ENCODE measurements at places on chromosomes 1 and 21. TPM values are rescaled to one million over a fixed set of nuclear protein-coding genes. Genes with fewer than 3 reads are reported as not detected.
A peak's percentile ranks its signal among the peaks of the same experiment; 100 is the strongest.

Gene RUNX1
- total RNA-seq, result 0.41 TPM

Gene F3
- total RNA-seq, result 24.9 TPM

Gene FLG
- total RNA-seq, result under 0.01 TPM

GRCh38 chr1:16644193-16644481 lies 22.6 kb downstream of the RNU1-3 start:
- DNase-seq, result no peak

Gene CSF3R
- total RNA-seq, result 1.2 TPM

DNA sequence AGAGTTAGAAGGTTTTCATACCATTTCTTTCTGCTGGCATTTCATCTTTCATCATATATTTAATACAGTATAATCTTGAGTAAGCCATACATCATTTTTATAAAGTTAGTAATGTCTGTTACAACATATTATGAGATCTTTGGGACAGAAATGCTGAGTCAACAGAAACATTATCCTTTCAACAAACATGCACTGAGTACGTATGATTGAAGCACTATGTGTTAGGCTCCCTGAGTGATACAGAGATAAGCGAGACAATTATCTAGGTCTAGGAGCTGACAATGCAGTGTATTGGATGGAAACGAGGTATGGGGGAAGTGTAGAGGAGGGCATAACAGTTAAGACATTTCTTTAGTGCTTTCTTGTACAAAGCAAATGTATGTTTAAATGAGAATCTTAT lies 19.7 kb upstream of the GPR52 start:
- DNase-seq, result no peak

- DNase-seq, result no peak
These were observed 677 bp downstream of the NCAM2 start for GRCh38 chr21:20998886-20999285.

DNA sequence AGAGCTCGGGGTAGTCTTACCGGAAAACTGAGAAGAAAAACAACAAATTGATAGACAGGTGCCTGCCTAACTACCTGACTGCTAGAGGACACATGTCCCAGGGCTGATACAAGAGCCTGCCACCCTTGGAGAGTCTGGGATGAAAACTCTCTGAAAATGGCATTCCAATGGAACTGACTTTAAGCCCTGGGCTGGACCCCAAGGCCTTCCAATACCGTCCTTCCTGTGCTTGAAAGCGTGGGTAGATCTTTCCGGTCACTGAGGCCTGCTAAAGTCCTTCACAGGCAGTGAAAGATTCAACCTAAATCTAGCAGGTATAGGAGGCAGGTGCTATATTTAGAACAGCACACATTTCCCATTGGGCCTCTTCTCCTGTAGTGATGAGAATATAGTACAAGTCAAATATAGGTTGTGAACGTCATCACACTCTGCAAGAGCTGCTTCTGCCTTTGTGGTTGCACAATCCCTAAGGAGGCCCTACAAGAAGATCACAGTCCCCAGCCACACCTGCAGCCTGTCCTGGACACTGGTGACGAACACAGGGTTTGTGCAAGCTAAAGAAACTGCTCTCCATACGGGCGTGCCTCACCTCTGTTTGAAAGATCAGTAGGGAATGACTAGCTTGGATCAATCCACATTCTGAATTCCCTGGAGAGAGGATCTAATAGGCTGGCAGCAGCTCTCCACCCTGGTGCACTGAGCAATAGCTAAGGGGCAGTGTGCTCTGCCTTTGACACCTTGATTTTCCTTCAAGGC lies 876 bp upstream of the CHML start:
- DNase-seq, result no peak

- no peak for DNase-seq
These were observed 6.2 kb downstream of the TMEM59 start for GRCh38 chr1:54046671-54047383.

DNA sequence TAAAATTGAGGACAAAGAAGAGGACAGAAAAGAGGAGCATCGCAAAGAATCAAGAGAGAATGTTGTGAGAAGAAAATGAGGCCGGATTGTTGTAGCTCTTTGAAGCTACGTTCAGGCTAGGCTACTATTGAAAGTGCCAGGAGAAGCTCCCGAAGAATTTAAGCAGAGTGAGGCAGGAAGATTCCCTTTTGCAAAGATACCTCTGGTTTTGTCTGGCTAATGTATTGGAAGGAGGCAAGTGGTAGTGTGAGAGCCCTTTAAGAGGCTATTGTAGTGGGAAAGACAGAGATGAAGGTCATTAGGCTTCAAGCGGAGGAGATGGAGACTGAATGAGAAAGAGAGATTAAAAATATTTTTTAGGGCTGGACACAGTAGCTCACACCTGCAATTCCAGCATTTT lies 476.9 kb upstream of the ADGRL2 start:
- DNase-seq, result no peak

Gene LRRC8B
- 39.1 TPM for total RNA-seq

- DNase-seq, result no peak
These were observed 64.3 kb upstream of the ZNF326 start for GRCh38 chr1:89930579-89930978.

- DNase-seq, result no peak
These were observed 16.0 kb downstream of the QSOX1 start for GRCh38 chr1:180170546-180171151.

DNA sequence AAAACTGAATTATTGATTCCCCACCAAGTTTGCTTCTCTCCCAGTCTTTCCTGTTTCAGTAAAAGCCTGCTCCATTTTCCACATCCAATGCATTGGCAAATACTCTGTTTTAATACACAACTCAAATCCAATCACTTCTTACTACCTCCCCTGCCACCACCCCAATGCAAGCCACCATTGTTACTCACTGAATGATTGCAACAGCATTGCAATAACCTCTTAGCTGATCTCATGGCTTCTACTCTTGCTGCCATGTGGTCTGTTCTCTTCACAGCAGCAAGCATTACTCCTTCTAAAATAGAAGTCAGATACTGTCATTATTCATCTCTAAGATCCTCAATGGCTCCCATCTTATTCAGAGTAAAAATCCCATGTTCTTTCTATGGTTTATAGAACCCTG lies 123.4 kb downstream of the ATP6V1G3 start:
- DNase-seq, result no peak

DNA sequence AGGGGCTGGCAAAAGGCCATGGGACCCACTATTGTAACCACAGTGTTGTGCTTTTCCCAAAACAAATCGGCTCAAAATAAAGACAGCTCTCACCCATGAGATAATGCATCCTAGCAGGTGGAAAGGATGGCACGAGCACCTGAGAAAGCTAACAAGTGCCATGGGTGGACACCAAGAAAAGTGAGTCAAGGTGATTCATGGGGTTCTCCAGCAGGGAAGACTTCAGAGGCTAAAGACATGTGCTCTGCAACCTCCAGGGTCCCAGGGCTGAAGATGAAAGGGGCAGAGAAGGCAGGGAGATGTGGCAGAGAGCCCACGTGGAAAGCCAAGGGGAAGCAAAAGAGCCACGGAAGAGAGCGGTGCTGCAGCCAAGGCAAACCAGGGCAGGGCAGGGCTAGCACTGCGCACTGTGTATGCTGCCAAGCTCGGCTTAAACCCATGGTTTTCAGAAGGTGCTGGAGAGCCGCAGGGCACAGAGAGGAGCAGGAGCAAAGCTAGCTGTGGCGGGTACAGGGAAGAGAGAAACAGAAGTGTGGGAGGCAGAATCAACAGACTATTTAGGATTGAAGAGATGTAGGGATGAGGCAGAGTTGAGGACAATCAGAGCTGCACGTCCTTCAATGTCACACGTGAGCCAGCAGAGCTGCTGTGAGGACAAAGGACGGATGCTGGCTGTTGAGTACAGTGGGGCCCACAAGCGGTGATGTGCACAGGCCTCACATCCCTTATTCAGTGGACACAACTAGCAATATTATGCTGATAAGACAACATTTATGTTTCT lies 41.8 kb upstream of the C1orf198 start:
- peak; percentile 18 for DNase-seq

DNA sequence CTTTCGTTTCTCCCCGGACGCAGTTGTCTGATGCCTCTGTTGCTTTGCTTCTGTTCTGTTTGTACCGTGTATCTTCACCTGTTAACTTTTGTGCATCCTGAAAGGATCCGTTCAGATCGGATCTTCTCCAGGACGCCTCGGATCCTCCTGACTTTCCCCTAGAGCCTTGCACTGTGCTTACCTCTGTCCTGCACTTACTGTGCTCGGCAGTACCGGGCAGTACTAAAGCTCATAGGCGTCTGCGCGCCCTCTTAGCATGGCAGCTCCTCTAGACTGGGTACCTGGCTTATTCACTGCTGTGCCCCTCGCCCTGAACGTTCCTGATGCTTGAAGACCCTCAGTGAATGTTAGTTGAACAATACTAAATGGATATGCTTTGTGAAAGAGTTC lies 934 bp downstream of the SCP2 start:
- no peak for DNase-seq

Gene SPRR2E
- not detected for total RNA-seq

DNA sequence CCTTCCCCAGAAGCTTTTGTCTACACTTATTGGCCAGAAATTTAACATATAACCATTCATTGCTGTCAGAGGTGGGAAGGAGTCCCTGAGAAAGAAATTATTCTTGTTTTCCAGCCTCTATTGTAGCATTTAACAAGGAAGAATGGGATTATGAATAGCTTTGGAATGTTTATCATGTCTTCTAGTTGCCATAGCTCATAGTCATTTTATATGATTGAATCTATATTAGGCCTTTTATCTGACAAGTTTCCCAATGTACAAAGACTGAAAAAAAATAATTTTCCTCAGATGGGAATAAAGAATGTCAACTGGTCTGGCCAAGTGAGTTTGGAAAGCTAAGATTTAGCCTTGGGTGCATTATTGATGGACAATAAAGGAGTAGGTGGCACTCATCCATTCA lies 28.3 kb downstream of the PTPRC start:
- no peak for DNase-seq

GRCh38 chr1:31390071-31390470 lies 17.2 kb upstream of the FABP3 start:
- DNase-seq, result no peak

GRCh38 chr1:84644472-84644871 lies 45.8 kb downstream of the SSX2IP start:
- DNase-seq, result no peak

- no peak for DNase-seq
These were observed 5.2 kb downstream of the ZDHHC18 start for GRCh38 chr1:26831546-26832248.

Gene LMNA
- total RNA-seq, result 14.3 TPM

DNA sequence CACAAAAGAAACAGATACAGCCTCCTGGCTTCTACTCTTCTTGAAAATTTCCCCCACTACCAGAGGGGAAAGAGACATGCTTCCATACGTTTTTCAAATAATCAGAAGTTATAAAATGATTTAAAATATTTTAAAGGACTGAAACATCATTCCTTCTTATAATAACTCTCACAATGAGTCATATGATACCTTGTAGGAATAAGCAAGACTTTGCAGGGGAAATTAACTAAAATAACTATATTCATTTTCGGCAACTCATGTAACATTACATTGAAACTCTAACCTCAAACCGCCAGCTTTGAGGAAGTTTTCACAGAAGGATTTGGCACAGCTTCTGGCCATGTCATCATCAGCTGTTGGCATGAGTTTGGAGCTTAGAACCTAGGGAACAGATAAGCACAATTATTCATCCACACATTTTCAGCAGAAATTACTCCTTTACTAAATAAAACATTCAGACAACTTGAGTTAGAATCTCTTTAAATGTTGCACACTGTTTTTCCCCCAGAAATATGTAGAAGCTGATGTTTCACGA lies 85.9 kb downstream of the USP24 start:
- DNase-seq, result no peak

GRCh38 chr1:167538657-167539056 lies 14.9 kb downstream of the CREG1 start:
- DNase-seq, result no peak

- peak; percentile 79 for DNase-seq
These were observed 8.6 kb upstream of the ATP5PO start for GRCh38 chr21:33924079-33924765.

DNA sequence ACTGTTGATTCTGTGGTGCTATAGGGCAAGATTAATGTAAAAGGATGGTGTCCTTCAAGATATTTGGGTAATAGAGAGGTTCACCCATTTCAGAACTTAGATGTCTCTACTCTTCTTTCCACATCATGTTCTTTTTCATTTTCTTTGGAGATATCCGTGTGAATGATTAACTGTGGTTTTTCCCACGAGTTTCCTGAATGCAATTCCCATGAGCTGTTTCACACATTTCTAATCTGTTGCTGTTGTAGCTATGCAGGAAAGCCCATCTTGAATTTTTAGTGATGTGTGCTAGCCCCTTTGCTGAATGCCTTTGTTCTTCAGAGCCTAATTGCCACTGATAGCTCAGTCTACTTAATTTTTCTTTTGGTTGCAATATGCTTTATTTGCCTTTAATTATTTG lies 27.6 kb downstream of the SNX27 start:
- DNase-seq, result no peak

DNA sequence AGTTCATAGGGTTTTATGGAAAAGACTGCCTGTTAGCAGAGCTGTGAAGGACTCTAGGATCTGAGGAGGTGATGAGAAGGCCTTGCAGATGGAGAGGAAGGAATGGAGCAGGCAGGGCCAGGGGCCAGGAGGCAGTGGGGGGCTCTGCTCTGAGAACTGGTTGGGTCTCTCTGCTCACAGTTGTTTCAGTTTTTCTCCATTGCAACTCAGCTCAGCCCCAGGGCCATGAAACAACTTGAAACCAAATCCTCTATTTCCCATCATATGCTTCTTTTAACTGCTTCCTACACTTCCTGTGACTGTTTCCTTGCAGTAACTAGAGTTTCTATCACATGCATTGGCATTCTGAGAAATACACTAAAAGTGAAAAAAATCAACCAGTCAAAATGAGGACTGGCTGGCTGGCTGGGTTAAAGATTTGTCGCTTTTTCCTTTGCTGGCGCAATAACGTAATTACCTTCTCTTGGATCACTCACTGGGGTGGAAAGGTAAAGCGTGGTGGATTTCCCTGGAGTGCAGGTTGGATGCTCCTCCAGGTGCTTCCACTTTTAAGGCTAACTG lies 172.0 kb downstream of the CDC7 start:
- no peak for DNase-seq

DNA sequence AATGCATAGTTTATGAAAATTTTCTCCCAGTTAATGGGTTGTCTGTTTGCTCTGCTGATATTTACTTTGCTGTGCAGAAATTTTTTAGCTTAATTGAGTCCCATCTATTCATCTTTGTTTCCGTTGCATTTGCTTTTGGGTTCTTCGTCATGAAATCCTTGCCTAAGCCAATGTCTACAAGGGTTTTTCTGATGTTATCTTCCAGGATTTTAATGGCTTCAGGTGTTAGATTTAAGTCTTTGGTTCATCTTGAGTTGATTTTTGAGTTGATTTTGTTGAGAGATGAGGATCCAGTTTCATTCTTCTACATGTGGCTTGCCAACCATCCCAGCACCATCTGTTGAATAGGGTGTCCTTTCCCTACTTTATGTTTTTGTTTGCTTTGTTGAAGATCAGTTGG lies 85.2 kb downstream of the DRAM2 start:
- DNase-seq, result no peak

Gene SLC22A15
- 11.4 TPM for total RNA-seq

GRCh38 chr1:160204526-160205241 lies 500 bp upstream of the PEA15 start:
- DNase-seq, result peak; percentile 42

GRCh38 chr1:179807691-179808485 lies 64.8 kb downstream of the FAM163A start:
- no peak for DNase-seq

Gene SPATA1
- total RNA-seq, result 1.2 TPM

GRCh38 chr21:27804515-27804914 lies 837.6 kb upstream of the ADAMTS5 start:
- DNase-seq, result no peak

All from frontal cortex (tissue), 4 donors.